ENCODE measurements at places on chromosomes 16 and 17. TPM values are rescaled to one million over a fixed set of nuclear protein-coding genes. Genes with fewer than 3 reads are reported as not detected.

The CRYBA1 gene
- not detected for polyA plus RNA-seq

GRCh38 chr16:20889625-20890275 is 10.4 kb downstream of the DCUN1D3 start:
- no peak for DNase-seq

- DNase-seq, result no peak
Observed at GRCh38 chr16:86389566-86390328, 120.6 kb upstream of the FOXF1 start.

DNA sequence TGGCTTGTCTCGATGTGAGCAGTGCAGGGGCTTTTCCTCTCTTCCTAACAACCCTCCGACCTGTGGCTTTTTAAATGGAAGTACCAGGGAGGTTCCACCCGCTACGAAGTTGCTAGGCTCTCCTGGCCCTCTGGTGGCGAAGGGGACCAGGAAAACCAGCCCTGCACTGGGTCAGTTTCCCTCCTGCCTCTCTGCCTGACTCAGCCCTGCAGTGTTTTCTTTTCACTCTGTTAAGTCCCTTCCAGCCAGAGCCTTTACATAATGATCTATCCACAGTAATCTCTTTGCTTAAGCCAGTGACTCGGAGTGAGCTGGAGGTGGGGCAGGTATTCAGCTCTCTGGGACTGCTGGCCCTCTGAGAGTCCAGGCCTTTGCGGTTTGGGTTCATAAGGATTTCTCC is 331.3 kb upstream of the EEF2KMT start:
- no peak for DNase-seq
